NCI-H2029 (cell line): ENCODE measurements at places on chromosomes 3 and 15.

DNA sequence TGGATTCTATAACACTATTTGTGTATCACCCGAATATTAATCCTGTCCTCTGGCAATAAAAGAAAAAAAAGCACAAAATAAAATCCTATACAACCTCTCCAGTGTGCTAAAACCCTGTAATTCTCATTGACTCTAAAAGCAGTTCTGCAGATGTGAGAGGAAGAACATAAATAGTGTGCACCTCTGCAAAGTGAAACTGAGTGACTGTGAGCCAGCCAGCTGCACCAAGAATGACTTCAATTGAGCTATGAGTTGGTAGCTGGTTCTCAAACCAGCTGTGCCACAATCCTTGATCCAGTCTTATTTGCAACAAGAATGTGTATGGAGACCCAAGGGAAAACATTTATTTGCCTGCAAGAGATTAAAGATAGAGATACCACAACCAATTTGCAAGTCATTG is 31.2 kb upstream of the COL8A1 start:
- no peak for DNase-seq

DNA sequence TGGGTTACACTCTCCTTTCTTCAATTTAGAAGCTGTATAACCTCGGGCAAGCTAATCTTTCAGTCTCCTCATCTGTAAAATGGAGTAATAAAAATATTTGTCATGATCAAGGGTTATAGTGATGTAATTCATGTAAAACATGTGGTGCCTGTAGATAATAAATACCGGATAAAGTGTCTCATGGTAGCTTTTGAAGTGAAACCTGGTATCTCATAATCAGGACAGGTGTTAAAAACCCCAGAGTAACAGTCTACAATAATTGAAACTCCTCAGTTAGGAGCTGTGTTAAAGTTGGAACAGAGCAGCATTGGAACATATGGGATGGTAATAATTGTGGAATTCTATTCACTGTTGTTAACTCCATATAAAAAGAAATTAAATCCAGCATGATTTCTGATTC is 884 bp upstream of the KNL1 start:
- DNase-seq = no peak

- DNase-seq = no peak
These were observed 58.1 kb downstream of the TM4SF4 start for GRCh38 chr3:149532489-149533180.

DNA sequence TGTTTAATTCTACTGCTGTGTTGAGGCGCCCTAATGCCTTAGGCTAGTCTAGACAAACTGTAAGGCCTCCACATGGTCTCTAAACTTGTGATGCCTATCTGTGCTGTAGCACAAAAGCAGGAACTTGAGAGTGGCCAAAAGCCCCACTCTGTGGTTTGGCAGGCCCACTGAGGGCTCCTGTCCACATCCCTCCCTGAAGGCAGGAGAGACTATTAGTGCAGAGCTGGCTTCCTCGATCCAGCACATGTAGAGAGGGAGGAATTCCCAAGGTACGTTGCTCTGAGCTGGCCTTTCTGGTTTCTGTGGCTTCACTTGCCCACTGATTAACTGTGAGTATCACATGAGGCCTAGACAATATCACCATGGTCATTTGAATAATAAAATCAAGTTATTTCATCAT is 90.6 kb downstream of the POLR2M start:
- no peak for DNase-seq

GRCh38 chr3:141649871-141650270 is 88.2 kb upstream of the RNF7 start:
- no peak for DNase-seq

DNA sequence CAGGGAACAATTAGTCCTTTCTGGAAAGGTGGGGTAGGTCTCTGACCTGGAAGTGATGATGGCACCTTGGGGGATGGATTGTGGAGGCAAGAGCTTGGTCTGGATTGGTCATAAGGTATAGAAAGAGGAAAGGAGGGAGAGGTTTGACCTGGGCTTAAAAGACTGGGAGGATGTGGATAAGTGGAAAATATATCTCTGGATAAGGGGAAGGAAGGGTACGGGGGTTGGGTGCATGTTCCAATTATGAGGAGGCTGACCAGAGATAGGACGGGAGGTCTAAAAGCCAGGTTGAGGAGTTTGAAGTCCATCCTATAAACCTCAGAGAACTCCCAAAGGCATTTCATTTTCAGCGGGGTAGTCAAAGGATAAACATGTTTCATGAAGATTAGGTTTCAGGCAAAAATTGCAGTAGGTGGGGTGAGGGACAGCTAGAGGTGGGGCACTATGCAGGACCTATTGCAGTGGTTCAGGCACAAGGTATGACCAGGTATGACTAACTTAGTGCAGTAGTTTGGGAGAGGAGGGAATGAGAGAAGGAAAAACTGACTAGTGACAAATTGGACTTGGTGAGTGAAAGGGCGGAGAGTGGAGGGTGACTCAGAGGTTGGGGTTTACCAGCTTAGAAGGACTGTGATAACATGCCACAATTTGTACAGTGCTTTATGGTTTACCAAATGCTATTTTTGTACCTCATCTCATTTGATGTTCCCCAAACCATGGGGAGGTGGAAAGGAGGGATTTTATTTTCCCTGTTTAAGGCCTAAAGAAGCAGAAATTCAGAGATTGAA is 10.7 kb downstream of the PDE8A start:
- no peak for DNase-seq

- no peak for DNase-seq
These were observed 111.5 kb downstream of the PDZRN3 start for GRCh38 chr3:73513260-73513659.

DNA sequence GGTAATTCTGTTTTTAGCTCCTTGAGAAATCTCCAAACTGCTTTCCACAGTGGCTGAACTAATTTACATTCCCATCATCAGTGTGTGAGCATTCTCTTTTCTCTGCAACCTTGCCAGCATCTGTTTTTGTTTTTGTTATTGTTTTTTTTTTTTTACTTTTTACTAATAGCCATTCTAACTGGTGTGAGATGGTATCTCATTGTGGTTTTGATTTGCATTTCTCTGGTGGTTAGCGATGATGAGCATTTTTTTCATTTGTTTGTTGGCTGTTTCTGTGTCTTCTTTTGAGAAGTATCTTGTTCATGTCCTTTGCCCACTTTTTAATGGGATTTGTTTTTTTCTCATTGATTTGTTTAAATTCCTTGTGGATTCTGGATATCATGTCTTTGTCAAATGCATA is 129.7 kb upstream of the ABHD17C start:
- DNase-seq = no peak

DNA sequence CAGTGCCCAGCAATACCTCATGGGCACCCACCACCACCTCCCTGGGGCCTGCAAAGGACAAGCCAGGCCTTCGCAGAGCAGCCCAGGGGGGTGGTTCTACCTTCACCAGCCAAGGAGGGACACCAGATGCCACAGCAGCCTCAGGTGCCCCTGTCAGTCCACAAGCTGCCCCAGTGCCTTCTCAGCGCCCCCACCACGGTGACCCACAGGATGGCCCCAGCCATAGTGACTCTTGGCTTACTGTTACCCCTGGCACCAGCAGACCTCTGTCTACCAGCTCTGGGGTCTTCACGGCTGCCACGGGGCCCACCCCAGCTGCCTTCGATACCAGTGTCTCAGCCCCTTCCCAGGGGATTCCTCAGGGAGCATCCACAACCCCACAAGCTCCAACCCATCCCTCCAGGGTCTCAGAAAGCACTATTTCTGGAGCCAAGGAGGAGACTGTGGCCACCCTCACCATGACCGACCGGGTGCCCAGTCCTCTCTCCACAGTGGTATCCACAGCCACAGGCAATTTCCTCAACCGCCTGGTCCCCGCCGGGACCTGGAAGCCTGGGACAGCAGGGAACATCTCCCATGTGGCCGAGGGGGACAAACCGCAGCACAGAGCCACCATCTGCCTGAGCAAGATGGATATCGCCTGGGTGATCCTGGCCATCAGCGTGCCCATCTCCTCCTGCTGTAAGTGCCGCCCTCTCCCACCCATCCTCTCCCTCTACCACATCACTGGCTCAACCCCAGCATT is 19.2 kb upstream of the BFSP2 start:
- DNase-seq = no peak

DNA sequence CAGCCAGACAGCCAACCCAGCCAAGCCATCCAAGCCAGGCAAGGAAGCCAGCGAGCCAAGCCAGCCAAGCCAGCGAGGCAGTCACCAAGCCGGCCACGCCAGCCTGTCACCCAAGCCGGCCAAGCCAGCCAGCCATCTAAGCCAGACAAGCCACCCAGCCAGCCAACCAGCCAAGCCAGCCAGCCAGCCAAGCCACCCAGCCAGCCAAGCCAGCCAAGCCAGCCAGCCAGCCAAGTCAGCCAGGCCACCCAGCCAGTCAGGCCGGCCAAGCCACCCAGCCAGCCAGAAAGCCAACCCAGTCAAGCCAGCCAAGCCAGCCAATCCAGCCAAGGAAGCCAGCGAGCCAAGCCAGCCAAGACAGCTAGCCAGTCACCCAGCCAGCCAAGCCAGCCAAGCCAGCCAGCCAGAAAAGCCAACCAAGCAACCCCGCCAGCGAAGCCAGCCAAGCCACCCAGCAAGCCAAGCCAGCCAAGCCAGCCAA is 201.2 kb downstream of the GOLGA6L6 start:
- no peak for DNase-seq

DNA sequence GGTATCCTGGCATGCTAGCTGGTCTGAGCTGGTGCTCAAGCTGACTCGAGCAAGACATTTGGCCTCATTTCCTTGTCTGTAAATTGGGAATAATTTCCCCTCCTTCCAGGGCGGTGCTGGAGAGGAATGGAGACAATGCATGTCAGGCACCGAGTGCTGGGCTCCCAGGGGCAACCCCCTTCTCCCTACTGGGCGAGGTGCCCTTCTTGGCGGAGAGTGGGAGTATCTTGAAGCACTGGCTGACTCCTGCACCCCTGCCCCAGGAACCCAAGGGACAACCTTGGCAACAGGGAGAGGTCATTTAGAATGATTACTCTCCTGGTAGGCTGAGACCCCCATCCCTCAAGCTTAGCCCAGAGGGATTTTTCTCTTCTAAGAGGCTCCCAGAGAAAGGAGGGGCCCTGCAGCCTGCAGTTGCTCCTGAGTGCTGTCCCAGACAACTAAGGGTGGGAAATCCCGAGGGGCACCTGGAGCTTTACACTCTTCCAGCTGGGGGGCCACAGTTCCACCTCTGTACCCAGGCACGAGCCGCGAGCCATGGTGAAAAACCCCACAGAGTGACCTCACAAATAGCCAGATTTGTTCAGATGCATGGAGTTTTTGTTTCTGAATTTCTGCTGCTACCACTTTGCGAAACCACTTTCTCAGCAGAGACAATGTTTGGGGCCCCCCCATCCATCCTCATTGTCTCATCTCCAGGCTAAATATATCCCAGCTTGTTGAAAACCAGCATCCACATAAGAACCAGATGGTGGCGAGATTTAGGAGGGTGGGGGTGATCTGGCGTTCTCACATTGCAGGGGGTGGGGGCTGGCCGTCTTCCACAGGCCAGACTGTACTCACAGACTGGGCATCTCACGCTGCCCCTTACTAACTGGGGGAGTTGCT is 44.8 kb downstream of the ABTB1 start:
- DNase-seq = no peak

- DNase-seq = no peak
These were observed 300.5 kb downstream of the ADAMTS17 start for GRCh38 chr15:100041127-100041828.

GRCh38 chr3:158058495-158059130 is 47.6 kb downstream of the SHOX2 start:
- DNase-seq = no peak

GRCh38 chr3:39279745-39280517 is at the start of gene CX3CR1:
CX3CR1 (minus strand) TSS chr3:39280036; CDS start chr3:39266509, 13,527 bp downstream.
- no peak for DNase-seq

GRCh38 chr3:160398820-160399124 is 253 bp downstream of the IFT80 start:
- DNase-seq = no peak

DNA sequence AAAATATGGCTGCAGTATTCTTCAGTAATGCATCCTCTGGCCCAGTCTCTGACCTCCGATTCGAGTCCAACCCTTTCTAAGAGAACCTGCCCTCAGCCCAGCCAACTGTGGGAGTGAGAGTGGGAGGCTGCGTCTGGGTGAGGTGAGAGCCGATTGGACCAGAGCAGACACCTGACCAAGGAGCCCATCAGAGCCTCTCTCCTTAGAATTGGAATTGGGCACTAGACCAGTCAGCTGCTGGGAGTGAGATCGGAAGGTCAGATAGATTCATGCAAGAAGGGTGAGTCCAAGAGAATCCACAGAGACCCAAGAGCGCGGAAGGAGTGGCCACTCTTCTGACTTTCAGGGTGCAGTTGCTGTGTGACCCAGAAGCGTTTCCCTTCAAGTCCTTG is 10.2 kb downstream of the RASL12 start:
- DNase-seq = no peak

GRCh38 chr3:149414557-149415231 is 37.2 kb upstream of the TM4SF1 start:
- DNase-seq = no peak

GRCh38 chr15:66864086-66864830 is 162.2 kb downstream of the SMAD6 start:
- DNase-seq = no peak

GRCh38 chr15:74399511-74400312 is 32.3 kb upstream of the CYP11A1 start:
- no peak for DNase-seq

- peak; percentile 90 for DNase-seq
These were observed 116.7 kb upstream of the CGNL1 start for GRCh38 chr15:57259568-57260040.

DNA sequence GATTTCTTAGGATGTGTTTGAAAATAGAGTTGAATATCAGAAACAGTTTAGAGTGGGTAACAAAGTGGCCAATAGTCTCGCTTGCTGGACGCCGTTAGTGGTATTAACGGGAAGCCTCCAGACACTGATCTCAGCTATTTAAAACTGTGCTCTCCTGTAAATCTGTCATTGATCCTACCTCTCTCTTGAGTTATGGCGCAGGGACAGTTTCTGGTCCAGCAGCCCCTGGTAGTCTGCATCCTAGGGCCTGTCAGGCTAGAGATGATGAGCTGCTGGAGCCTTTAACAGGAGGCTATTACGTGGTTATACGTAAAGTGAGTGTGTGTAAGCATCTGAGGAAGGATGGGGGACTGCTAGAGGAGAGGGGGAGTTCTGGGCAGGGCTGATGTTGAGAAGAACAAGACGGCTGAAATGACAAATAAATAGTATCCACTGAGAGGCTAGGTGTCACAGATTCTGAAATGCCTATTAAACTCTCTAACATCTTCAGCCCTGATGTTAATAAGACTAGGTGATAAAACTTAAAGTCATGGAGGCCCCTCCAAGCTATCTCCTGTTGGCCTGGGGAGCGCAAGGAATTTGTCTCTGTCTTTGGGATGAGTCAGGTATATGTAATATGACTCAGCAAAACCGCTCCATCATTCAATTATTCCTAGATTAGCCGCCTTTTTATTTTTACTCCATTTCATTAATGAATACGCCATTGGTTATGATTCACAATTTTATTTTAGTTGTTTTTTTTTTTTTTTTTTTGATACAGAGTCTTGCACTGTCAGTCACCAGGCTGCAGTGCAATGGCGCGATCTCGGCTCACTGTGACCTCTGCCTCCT is 155.7 kb downstream of the GREM1 start:
- DNase-seq = no peak

DNA sequence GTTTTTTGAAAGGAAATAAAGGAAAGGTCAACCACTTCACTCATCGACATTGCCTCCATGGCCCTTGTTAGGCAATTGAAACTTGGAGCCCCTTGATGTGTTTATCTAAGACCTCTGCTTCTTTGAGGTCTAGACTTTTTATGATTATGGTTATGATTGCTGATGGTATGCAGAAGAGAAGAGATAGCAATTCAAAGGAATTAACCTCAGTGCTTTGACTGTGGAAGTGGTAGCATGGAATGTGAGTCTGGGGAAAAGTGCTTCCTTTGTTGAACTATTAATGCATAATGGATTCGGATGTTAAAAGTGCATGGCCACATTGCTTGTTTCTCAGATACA is 46.1 kb downstream of the FNDC3B start:
- no peak for DNase-seq
